ENCODE measurements at places on chromosomes 6 and 20.

GRCh38 chr6:35905841-35906498 lies 14.9 kb downstream of the SRPK1 start:
- no peak for DNase-seq

GRCh38 chr20:47143657-47144056 lies 212.8 kb downstream of the ZMYND8 start:
- DNase-seq: no peak

DNA sequence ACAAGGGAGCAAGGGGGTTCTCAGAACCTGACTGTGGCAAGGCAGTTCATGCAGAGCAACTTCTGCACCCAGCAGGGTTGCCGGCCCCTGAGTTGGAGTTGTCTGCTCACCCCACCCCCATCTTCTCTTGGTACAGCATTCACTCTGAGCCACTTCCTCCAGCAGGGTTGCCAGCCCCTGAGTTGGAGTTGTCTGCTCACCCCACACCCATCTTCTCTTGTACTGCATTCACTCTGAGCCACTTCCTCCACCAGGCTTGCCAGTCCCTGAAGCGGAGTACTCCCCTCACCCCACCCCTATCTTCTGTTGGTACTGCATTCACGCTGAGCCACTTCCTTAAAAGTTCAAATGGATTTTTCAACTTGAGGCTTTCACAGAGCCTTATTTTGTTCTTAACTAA lies 79.7 kb upstream of the SYNDIG1 start:
- no peak for DNase-seq

DNA sequence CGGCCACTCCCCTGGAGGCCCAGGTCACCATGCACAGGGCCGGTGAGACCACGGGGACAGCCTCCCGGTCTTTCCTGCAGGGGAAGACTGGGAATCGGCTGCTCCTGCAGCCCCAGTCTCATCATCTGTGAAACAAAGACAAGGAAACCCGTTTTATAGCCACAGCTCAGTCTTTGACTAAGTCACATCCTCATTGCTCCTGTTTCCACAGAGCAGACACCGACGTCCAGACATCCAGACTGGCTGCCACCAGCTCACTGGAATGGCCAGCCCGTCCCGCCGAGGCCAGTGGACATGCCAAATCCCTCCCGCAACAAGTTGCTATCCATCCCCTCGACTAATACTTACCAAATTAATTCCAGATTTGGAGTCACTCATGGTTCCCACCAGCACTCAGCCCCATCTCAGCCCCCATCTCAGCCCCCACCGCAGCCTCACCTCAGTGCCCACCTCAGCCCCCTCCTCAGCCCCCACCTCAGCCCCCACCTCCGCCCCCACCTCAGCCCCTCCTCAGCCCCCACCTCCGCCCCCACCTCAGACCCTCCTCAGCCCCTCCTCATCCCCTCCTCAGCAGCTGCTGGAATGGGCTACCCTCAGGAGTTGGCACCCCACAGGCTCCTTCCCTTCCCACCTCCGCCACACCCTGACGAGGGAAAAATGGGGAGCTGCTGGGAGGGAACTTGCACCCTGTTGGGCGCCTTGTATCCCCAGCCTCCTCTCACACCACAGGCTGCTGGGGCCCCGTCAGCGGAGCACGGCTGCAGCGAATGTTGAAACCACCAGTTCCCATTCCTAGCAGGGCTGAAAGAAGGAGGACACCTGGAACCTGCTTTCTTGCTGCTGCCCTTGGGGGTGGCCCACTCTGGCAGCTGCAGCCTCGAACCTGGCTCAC lies 48.7 kb downstream of the YTHDF1 start:
- DNase-seq: no peak

DNA sequence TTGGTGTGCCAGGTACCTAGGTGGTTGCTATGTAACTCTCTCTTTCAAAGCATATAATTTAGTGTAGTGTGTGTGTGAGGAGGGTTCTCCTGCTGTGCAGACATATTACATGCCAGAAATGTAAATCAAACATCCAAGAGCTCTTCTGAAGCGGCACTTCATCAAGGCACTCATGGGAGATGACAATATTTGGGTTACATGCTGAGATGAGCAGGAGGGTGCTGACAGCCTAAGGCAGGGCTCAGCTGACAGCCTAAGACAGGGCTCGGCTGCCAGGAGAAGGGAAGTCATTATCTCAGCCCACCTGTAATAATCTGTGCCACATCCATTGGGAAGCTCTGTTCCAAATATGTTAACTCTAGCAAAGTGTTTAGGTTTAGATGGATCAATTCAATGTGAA lies 39.1 kb downstream of the ADGRF5 start:
- no peak for DNase-seq

GRCh38 chr6:131754715-131755567 lies 44.1 kb upstream of the CTAGE9 start:
- no peak for DNase-seq

GRCh38 chr6:151389618-151390275 lies 1.6 kb downstream of the ZBTB2 start:
- no peak for DNase-seq

DNA sequence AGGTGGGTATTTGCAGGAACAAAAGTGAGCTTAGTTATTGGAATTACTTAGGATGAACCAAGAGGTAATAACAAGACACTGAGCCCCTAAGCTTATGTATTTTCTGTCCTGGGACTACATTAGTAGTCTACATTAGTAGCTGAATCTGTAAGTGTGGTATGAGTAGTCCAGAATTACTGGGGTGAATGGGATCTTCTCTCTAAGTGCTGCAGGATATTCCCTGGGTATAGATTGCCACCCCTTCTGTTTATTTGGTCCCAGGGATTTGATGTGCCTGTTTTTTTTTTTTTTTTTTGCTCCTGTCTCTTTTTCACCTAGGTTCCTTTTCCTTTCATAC lies 5.9 kb downstream of the CD2AP start:
- no peak for DNase-seq

GRCh38 chr20:62025394-62025793 lies 40.3 kb downstream of the TAF4 start:
- no peak for DNase-seq

- DNase-seq: no peak
These were observed 56.3 kb downstream of the HLA-DPB1 start for GRCh38 chr6:33132081-33132524.

- DNase-seq: peak; percentile 90
These were observed 44.0 kb downstream of the EFCAB8 start for GRCh38 chr20:32902456-32903420.

GRCh38 chr6:14748679-14749078 lies 497.2 kb upstream of the JARID2 start:
- DNase-seq: no peak

GRCh38 chr6:168121303-168121665 lies 42.3 kb upstream of the FRMD1 start:
- peak; percentile 61 for DNase-seq

- DNase-seq: no peak
These were observed 35.0 kb upstream of the ENTPD6 start for GRCh38 chr20:25160467-25160866.

GRCh38 chr6:85669735-85670194 lies 27.1 kb upstream of the SYNCRIP start:
- no peak for DNase-seq

- DNase-seq: no peak
These were observed 188.3 kb downstream of the BMP7 start for GRCh38 chr20:57078116-57078515.

DNA sequence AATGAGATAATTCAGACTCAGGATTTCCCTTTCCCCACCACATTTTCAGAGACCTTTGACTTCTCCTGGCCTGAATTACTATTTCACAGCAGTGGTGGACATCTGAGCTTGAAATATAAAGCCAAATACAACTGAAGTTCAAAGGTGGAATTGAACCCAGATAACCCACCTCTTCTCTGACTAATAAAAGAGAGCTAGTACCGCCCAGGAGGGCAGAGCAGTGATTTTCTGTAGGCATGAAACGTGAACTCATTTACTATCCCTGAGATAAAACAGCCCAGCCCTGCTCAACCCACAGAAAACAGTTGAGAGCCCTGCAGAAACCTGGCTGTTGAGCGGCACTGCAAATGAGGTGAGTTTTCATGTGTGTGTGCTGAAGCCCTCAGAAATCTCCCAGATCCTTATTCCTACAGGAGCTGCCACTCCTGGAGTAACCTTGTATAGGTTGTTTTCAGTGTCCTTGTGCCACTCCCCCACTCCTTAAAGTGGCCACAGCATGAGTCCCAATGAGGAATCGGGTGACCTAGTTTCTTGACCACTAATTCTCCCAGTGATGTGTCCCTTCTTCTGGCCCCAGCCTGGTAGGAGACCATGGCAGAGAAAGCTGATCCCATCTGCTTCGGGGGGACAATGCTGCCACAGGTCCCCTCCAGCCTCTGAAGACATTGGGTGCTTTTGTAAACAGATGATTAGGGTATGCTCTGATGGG lies 99.2 kb downstream of the NOL4L start:
- DNase-seq: peak; percentile 24

GRCh38 chr6:72149715-72150114 lies 263.4 kb downstream of the RIMS1 start:
- DNase-seq: no peak

- no peak for DNase-seq
These were observed 6.1 kb downstream of the PLAGL2 start for GRCh38 chr20:32201296-32201976.

GRCh38 chr6:50369996-50370395 lies 320.3 kb upstream of the DEFB112 start:
- DNase-seq: no peak

GRCh38 chr6:163341224-163342061 lies 73.1 kb upstream of the QKI start:
- no peak for DNase-seq

- DNase-seq: no peak
These were observed 1.9 kb downstream of the NPEPL1 start for GRCh38 chr20:58694241-58695083.

- DNase-seq: no peak
These were observed 83.2 kb upstream of the OGFRL1 start for GRCh38 chr6:71205336-71205956.

DNA sequence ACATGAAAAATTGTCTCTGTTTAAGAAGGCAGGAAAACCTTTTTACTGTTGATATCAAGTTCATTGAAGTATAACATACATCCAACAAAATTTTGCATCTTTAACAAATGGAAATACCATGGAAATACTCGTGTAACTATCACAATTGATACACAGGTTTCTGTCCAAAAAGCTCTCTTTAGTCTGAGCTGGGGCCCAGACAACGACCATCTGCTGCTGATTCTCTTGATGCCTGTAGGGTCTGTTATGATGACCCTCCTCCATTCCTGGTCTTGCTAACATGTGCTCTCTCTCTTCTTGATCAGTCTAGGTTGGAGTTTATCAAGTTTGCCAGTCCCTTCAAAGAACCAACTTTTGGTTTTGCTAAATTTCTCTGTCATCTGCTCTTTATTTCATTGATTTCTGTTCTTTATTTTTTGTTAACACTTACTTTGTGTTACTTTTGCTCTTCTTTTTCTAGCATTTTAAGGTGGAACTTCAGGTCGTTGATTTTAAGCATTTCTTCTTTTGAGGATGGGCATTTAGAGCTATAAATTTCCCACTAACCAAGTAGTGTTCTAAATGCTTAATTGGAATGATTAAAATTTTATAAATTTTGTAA lies 116.8 kb downstream of the PSMB1 start:
- DNase-seq: no peak

DNA sequence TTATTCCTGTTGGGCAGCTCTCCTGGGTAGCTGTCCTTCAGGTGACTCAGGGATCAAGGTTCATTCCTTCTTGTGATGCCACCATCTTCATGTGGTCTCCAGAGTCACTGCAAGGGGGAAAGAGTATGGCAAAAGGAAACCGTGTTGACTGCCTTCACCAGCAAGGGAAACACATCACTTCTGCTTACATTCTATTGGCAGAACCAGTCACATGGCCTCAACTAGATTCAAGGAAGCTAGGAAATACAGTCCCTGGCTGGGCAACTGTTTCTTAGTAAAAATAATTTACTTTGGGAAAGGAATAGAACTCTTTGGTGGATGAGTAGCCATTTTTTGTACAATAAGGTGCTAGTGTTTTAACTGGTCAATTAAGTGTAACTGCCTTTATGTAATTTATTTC lies 5.3 kb downstream of the ANKRD6 start:
- no peak for DNase-seq

- DNase-seq: no peak
These were observed 2.4 kb upstream of the CCR6 start for GRCh38 chr6:167120583-167120903.

DNA sequence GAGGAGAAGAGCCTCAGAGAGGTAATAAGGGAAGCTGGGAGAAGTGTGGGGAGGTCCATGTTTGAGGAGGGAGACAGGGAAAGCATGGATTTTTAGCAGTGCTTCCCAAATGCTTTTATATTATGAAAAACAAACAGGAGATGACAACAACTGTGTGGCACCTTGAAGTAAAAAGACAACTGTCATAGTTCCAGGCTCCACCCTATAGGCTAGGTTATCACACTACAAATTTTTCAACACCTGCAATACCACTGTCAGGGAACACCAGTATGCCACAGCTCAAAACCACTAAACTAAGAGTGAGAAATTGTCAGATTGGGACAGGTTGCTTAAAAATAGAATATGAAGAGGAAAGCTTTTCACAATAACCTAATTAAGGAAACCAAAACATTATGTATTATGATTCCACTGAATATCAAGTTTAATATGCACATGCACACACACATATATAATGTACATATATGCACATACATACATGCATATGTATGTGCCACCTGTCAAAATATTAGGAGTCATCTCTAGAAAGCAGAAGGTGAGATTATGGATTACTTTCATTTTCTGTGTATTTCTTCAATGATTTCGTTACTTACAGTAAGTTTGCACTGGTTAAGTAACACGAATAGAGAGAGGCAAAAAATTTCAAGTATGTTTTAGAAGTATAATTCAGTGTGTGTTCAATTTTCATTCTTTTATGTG lies 261.2 kb downstream of the PTPRK start:
- no peak for DNase-seq

GRCh38 chr6:39821046-39821740 lies 29.0 kb downstream of the DAAM2 start:
- DNase-seq: no peak

GRCh38 chr6:15299430-15300131 lies 53.7 kb downstream of the JARID2 start:
- peak; percentile 91 for DNase-seq

DNA sequence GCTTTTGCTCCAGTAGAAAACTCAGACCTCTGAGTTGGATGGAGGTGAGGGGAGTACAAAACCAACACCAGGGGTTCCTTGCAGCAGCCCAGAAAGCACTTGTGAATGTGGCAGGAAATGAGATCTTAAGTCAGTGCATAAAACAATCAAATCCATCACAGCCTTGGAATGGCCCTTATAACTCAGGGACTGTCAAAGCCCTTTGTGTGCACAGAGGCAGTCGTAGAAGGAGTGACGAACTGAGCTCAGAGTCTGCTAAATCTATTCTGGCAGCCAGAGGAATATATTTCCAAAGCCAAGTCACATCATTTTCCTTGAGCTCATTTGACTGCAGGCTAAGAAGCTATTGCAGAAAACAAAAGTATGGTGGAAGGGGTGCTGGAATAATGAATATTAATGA lies 676.6 kb downstream of the DHX35 start:
- no peak for DNase-seq

DNA sequence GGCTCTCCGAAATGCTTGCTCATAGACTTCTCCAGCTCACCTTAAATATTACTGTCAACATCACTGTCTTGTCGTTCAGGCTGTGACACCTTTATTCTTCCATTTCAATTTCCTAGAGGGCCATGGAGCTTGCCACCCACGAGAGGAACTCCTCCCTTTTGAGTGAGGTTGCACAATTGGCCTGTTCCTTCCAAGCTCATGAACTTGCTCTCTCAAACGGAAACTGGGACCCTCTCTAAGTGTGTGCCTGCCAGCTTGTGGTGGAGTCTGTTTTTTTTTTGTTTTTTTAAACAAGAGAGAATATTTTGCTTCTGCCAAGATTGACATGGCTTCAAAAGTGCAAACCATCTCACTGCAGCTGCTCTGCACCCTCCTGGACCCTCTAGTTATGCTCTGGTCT lies 19.3 kb upstream of the IYD start:
- DNase-seq: no peak

GRCh38 chr6:45714006-45714730 lies 301.5 kb downstream of the CLIC5 start:
- no peak for DNase-seq
